Ecto neural progenitor cell (in vitro differentiated cells): ENCODE measurements at places on chromosomes 6 and 20.

DNA sequence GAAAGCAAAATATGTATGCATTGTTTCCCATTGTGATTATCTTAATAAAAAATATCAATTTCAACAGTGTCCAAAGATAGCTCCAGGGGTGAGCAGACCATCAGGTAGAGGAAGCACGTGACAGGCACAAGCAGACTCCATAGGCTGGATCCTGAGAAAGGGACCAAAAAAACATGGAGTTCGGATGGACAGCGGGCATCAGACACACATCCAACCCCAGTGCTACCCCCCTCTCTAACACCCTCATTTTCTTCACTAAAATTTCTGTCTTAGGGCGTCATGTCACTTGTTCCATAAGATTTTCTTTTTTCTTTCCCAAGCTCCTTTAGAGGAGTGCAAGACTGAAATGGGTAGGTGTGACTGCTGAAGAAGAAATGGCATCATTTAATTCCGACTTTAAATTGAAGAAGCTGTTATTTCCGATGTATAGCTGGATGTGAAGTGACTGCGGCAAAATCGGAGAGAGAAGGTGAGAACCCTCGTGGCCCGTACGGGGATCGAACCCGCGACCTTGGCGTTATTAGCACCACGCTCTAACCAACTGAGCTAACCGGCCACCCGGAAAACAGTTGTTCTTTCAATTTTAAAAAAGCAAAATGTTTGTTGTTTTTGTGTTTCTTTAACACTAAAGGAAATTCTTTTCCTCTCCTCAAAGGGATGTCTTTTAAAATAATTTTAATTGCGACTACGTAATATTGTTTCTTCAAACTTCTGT is 10.3 kb upstream of the PRSS16 start:
- DNase-seq, result no peak

DNA sequence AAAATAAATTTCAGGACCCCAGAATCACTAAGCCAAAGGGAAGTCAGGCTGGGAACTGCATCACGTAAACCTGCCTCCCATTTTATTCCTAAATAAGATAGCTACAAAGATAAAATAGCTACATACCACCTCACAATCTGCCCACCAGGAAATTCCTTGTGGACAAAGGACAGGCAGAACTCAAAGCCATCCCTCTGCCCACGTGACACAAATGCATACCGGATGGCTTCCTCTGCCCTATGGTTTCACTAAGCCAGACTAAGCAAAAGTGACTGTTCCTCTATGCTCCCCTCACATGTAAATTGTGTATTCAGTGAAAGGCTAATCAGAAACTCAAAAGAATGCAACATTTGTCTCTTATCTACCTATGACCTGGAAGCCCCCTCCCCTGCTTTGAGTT is 15.0 kb downstream of the MBOAT1 start:
- DNase-seq, result no peak

GRCh38 chr20:56445540-56445939 is 22.9 kb upstream of the RTF2 start:
- DNase-seq, result no peak

- no peak for DNase-seq
These were observed 1.3 kb upstream of the TOP1 start for GRCh38 chr20:41027366-41027765.

GRCh38 chr6:73521351-73521985 is 636 bp upstream of the EEF1A1 start:
- no peak for DNase-seq

DNA sequence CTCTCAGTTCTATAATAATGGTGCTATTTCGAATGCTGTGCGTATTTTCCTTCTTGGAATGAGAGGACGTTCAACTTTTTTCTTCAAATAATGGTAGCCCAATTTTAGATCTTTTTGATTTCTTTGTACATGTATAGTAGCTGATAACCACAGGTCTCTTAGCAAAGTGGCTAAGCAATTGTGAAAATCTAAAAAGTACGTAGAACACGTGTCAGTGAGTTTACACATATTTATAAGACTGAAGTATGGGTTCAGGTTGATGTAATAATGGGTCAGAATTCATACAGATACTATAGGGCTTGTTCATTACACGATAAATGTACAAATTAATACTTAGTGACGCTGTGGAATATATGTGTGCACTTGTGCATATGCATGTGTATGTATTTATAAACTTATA is 1.3 kb downstream of the SMIM13 start:
- no peak for DNase-seq

GRCh38 chr20:52294106-52294628 is 102.6 kb upstream of the ZFP64 start:
- no peak for DNase-seq

- no peak for DNase-seq
These were observed 147.4 kb upstream of the SPACA1 start for GRCh38 chr6:87900160-87900698.

GRCh38 chr6:109015176-109015575 is 79.5 kb downstream of the SESN1 start:
- no peak for DNase-seq

DNA sequence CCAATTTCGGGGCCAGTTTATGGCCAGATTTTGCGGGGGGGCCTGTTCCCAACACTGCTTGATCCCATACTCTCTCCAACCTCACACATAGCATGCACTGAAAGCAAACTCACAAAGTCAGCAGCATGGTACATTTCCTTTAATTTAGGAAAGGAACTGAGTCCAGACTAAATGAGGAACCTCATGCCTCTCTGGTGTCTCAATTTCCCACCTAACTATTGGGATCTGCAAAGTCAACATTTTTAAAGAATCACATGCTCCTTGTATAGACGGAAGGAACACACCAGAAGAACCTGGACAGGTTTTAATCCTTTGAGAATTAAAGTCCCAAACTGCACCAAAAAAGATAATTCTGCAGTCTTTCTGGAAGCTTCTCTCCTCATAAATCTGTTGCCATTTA is 33.3 kb downstream of the FAM50B start:
- no peak for DNase-seq

DNA sequence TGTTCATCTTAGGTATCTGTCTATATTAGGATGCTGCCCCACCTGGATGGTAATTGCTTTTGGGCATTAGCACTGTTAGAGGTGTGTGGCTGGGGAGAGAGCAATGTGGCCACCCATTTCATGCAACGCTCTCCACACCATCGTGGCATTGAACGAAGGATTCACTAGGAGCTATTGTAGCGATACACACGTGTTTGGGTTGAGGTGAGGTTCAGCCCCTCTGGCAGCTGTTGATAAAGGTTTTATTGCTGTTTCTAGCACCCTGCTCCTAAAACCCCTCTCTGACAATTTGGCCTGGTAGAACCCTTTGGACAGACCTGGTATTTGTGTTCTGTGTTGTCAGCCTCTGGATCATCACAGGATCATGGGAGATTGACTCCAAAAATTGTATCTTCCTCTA is 280.9 kb downstream of the PRL start:
- DNase-seq, result no peak

- no peak for DNase-seq
These were observed 303.1 kb downstream of the HAO1 start for GRCh38 chr20:7637184-7637583.

- DNase-seq, result no peak
These were observed 123.5 kb upstream of the CST7 start for GRCh38 chr20:24825591-24825990.

- DNase-seq, result no peak
These were observed 80.3 kb downstream of the TBC1D7 start for GRCh38 chr6:13248053-13248452.

DNA sequence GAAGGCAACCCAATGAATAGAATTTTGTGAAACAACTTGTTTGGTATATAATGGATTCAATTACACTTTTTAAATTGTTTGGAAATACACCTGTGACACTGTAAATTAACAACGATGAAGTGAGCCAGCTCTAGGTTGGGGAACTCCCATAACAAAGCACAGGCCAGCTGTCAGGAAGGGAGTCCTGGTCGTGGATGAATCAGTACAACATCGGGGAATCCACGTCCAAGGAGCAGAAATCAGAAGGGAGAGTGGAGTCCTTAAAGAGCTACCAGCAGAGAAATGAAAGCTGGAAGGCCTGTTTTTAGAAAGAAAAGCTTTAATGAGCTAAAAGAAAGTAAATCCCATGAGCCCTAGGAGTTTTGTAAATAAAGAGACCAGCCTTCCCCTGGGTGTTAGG is 223.1 kb upstream of the SLC35B3 start:
- DNase-seq, result no peak

DNA sequence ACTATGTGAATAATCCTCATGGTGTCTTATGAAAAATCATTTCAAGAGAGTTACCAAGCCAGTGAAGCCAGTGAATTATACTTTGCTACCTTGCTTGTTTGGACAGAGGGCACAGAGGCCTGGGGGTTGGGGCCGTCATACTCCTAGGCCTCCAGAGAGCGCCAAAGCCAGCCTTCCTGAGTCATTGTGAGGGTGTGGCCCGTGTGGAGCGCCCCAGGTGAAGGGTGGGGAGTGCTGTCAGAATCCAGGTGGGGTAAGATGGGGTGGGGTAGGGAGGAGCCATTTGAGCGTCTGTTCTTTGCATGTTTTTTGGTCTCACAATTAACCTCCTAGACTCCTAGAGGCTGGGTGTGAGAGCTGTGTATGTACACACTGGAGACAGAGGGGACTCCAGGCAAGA is 71.1 kb downstream of the PERP start:
- DNase-seq, result no peak

DNA sequence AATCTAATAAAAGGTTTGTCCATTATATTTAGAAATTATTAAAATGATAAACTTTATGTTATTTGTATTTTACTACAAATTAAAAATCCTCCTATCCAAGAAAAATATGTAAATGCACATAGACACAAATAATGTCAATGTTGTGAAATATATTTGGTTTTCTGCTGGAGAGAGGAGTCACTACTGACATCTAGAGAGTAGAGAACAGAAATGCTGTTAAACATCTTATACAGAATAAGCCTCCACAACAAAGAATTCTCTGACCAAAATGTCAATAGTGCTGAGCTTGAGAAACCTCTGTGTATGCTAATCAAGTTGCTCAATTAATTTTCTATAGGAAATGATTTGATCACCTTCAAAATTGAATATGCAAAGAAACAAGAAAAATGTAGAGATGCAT is 12.4 kb downstream of the HTR1B start:
- DNase-seq, result no peak

GRCh38 chr20:7449269-7449668 is 491.0 kb downstream of the HAO1 start:
- no peak for DNase-seq

- DNase-seq, result no peak
These were observed 43.6 kb downstream of the MDGA1 start for GRCh38 chr6:37653933-37654565.

- no peak for DNase-seq
These were observed 951.8 kb upstream of the MAP3K7 start for GRCh38 chr6:91538622-91539021.

DNA sequence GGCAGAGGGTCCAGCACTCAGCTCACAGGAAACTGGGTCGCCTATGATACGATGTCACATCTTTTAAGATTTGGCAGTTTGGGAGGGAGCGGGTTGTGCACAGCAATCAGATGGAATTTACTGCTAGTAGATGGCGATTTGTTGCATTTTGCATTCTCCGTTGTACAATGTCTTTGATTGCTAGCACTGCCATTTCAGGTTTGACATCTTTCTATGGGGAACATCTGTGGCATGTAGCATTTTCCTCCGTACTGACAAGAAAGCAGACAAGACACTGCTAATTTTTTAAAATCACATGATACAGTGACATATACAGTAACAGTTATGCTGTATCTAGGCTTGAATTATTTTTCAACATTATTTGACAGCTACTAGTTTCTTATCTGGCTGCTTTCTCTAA is 119.7 kb upstream of the PCSK2 start:
- no peak for DNase-seq

DNA sequence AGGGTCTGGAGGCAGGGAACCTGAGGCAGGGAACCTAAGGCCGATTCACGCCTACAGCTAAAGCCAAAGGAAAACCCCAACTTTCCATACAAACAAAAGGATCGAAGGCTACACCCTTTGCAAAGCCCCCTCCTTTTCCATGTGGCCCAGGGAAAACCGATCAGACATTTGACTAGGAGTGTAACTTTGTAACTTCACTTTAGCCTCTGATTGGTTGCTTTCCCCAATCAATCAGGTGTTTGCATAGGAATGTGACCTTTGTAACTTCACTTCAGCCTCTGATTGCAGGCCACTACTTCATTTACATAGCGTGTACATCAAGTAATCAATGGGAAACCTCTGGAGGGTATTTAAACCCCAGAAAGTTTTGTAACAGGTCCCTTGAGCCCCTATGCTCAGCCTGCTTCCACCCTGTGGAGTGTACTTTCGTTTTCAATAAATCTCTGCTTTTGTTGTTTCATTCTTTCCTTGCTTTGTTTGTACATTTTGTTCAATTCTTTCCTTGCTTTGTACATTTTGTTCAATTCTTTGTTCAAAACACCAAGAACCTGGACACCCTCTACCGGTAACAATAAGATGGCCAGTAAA is 43.3 kb downstream of the CHD6 start:
- no peak for DNase-seq

DNA sequence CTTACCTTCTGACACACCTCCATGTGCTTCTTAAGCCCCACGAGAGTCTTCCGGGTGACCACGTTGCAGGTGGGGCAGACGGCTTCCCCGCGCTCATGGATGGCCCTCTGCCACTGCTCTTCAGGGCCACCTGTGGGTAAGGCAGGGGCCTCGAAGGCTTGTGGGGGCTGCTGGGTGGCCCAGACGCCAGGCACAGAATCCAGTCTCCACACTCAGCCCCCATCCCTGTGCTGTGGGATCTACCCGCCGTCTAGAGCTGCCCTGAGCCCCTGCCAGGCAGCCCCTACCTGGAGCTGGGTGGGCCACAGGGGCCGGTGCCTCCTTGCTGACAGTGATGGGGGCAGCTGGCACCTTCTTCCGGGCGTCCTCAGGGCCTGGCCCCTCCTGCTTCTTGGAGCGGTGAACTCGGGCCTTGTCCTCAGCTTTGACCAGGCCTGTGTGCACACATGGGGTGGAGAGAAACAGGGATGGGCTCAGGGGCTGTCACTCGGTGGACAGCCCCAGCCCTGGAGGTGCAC is 5.9 kb downstream of the ZNF512B start:
- DNase-seq, result no peak

DNA sequence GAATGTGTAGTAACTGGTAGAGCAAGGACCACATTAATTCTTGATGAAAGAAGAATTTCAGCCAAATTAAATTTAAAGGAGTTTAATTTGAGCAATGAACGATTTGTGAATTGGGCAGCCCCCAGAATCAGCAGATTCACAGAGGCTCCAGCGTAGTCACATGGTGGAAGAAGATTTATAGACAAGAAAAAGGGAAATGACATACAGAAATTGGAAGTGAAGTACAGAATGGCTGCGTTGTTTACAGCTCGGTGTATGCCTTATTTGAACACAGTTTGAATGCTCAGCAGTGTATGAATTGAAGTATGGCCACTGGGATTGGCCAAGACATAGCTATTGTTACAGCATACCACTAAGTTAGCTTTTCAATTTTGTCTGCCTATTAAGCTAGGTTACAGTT is 173.6 kb upstream of the ARG1 start:
- no peak for DNase-seq

DNA sequence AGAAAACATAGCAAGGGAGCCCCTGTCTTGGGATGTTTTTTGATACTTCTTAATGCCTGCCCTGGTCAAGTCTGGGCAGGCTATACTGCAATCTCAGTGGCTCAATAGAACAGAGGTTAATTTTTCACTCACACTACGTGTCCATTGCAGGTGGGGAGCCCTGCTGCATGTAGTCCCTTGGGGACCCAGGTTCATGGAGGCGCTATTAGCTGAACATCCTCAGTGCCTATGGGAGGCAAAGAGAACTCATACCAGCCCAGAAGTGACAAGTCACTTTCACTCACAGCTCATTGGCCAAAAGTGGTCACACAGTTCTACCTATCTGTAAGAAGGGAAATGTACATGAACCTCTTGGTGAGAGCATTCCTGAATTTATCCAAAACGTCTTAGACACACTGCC is 23.2 kb downstream of the CGA start:
- no peak for DNase-seq

- no peak for DNase-seq
These were observed 277.5 kb upstream of the ZFP64 start for GRCh38 chr20:52469128-52469527.
